Sciatic nerve (tissue), 2 donors: ENCODE measurements at places on chromosomes 5 and 9. TPM values are rescaled to one million over a fixed set of nuclear protein-coding genes. Genes with fewer than 3 reads are reported as not detected.

DNA sequence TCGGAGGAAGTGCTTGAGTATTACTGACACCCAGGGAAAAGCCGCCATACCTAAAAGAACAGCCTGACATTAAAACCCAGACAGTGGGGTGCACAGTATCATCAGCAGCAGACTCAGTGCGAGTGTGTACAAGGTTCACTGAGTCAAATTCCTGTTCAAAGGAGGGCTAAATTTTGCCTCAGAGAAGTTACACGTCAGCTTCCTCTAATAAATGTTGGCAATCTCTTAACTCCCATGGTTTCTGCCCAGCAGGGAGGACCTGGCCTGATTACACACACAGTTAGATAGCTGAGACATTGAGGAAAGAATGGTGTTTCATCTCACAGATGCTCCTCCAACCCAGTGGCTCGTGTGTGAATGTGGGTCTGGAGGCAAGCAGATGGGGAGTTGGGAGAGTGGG is 38.2 kb downstream of the NIPSNAP3B start:
- no peak for DNase-seq

- no peak for DNase-seq
Observed at GRCh38 chr9:129626625-129627284, 792 bp downstream of the NTMT1 start.

- no peak for DNase-seq
Observed at GRCh38 chr5:98755406-98755805, 18.1 kb upstream of the RGMB start.

DNA sequence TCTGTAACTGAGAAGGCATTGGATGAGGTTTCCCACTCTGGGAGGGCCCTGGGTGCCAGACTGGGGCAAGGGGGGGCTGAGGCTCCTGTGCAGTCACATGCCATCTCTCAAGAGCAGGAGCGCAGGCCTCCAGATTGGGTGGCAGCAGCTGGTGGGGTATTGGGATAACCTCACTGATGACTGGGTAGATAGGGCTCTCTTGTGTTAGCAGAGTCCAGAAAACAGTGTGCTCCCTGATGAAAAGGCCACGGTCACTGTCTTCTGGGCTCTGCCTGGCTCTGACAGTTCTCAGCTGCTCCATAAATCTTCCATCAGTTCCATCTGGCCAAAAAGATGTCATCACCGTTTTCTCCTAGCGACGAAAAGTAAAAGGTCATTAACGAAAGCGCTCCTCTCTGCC is 21.8 kb upstream of the NKX2-5 start:
- DNase-seq = no peak

EIF4E1B gene
- not detected for total RNA-seq
